ENCODE measurements at places on chromosomes 2 and 18.

DNA sequence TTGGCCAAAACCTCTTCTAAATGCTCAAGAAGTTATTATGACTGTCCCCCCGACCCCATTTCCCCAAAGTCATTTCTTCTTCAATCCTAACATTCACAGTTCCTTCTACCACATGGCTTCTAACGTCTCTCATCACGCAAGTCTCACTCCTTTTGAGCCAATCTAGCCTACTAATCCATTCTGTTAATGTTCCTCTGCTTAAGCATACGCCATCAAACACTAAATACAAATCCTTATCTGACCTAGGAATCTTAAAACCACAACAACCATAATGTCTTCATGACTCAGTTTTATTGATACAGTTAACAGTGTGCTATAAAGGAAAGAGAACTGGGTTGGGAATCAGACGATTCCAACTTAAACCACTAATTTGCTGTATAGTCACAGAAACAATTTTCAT is 23.9 kb downstream of the HNRNPLL start:
- DNase-seq, result no peak

DNA sequence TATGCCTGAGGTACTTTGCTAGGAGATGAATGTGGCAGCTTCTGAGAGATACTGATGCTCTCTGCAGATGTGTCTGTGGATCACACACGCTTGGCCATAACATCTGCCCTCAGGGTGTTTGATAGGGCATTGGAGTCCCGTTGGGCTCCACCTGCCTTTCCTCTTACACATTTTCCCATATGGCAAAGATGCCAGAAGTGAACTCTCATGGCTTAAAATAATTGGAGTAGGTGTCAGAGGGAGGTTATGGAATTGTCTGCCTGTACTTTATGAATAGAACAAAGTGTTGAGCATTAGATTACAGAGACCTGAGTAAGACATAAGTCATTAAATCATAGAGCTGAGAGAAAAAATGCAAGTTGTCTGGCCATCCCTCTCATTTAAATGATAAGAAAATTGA is 75.3 kb upstream of the PNPT1 start:
- no peak for DNase-seq

DNA sequence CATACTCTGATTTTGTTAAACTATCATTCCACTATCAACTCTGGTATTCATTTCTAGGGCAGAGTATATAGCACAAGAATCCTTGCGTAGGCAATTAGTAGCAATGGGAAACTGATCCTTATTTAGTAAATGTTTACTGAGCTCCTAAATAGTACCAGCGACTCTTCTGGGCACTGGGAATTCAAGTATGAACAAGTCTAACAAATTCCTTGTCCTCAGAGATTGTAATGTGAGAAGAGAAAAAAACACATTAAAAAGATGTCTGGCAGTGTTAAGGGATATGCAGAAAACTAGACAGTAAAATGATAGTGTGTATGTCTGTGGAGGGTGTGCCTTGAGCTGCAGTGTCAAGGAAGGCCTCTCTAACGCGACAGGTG is 721 bp downstream of the METTL5 start:
- DNase-seq, result no peak

GRCh38 chr2:206482123-206482522 is 38.8 kb downstream of the ADAM23 start:
- no peak for DNase-seq

DNA sequence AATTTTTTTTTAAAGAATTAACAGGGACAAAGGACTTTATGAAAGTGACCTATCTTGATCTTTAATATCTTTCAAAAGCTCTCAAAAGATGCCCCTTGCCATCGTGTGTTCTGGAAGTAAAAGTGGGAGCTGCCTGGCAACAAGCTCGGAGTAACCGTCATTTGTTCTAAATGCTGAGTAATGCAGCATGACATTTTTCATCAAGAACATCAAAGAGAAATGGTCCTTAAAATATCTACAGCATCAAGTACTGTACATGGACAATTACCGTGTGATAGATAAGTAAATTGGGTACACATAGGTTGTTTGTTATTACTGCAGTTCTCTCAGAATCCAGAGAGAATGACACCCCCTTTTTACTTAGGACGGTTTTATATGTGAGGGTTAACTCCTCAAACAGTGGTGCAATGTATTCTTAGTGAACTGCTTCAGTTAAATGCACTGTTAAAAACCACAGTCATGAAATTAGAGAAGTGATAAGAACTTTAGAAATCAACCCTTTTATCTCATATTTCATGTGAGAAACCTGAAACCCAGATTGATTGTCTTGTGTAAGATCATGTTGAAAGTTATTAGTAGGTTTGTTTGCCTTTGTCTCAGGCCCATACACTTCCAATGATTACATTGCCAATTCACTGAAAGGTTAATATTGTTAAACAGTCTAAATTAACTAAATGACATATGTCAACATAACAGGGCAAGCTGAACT is 90.6 kb upstream of the HNMT start:
- no peak for DNase-seq

GRCh38 chr2:206160125-206160806 is 571 bp downstream of the EEF1B2 start:
- no peak for DNase-seq

DNA sequence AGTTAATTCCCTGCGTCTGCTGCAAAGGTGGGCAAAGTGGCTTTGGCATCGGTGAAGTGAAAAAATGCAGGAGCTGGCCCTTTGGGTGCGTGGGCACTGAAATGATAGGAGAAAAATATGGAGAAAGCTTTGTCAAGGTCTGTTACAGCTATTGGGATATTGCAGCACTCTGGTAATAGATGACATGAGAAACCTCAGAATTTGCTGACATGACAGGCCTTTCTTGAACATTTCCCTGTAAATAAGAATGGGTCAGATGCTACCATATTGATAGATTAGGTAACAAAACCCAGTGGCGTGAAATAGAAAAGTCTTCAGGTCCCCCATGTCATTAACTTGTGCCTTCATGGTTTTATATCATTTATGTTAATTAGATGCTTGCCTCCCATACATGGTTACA is 12.4 kb upstream of the DSG4 start:
- DNase-seq, result no peak

DNA sequence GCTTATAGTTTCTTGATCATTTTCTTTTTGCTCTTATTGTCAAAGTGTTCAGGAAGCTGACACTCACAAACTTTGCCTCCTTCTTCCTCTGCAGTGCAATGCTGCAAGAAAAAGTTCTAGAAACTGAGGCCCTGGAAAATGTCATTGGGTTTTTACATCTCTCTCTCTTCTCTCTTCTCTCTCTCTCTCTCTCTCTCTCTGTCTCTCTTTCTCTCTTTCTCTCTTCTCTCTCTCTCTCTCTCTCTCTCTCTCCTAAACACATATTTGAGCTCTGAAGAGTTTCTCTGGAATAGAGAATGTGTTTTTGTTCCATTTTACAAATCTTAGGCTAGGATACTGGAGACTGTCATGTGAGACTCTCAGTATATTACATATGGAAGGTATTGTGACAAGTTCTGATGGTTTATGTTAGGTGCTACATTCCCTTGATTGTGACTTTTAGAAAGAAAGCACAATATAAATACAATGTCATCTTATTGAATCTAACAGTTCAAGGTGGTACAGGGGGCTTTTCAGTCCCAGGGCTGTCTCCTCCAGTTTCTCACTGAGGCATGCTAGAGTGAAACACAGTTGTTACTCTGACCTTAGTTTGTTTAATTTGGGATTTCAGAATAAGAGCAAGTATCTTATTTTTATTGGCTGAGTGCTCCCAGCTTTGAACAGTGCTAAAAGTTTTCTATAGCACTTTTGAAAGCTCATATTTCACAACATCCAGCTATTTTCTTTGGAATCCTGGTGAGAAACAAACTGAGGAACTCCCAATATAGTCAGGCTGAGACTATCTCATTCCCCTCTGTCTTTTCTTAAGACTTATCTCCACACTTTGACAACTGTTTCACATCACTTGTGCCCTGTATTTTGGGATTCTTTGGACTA is 41.4 kb upstream of the EHBP1 start:
- peak; percentile 53 for DNase-seq

All from left kidney (tissue), 8 donors.